ENCODE measurements at places on chromosomes 2 and 18. TPM values are rescaled to one million over a fixed set of nuclear protein-coding genes. Genes with fewer than 3 reads are reported as not detected.
A peak's percentile ranks its signal among the peaks of the same experiment; 100 is the strongest.

- DNase-seq, result no peak
Measured at GRCh38 chr2:42298132-42298531, 62.9 kb downstream of the COX7A2L start.

- no peak for DNase-seq
Measured at GRCh38 chr2:207188626-207189419, 23.1 kb upstream of the KLF7 start.

- DNase-seq, result no peak
Measured at GRCh38 chr2:88606371-88607030, 20.8 kb downstream of the EIF2AK3 start.

DNA sequence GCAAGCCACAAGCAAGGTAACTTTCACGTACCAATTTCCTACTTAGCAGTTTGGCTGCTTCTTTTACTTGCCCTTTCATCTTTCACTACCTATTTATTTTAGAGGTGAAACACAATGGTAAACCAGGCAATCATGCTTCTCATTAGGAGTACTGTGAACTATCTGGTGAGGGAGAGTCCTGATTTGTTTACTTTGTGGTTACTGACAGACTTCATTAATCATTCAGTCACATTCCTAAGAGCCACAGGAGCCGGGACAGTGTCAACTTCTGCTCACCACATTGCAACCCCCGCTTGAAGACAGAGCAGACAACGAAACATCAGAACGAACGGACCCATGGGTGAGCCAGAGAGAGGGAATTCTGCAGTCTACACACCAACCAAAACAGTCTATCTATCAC lies 28.8 kb downstream of the TUBB6 start:
- DNase-seq, result peak; percentile 56

DNA sequence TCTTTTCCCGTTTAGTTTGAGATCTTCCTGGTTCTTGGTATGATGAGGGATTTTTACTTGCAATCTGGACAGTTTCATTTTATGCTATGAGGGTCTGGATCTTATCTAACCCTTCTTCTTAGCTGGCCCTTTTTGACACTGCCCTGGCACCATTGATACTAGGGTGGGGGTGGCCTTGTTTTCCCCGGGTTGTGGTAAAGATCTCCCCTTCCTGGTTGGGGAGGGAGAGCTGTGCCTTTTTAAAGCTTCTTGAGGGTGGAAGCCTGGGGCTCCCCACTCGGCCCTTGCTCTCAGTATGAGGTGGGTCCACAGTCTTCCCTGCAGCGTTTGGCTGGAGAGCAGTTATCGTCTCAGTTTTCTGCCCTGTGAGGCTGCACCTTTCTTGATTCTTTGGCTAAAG lies 66.1 kb downstream of the ASB1 start:
- no peak for DNase-seq

Gene GALNT5
- total RNA-seq, result 0.04 TPM

DNA sequence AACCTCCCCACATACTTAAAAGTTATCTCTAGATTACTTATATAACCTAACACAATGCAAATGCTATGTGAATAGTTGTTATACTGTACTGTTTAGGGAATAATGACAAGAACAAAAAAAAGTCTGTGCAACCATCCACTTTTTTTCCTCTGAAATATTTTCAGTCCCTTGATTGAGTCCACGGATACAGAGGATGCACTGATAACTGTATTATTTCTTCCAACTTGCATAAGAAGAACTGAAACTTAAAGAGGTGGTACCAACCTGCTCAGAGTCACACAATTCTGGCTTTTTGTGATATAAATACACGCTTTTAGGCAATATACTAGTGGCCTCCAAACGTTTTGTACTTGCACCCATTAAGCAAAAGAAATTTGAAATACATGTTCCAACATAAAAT lies 1.4 kb downstream of the SMC6 start:
- DNase-seq, result no peak

Gene AQP12A
- total RNA-seq, result not detected

GRCh38 chr2:127408004-127408806 lies 10.0 kb upstream of the PROC start:
- peak; percentile 86 for DNase-seq

- DNase-seq, result no peak
Measured at GRCh38 chr2:102025016-102025501, 33.3 kb downstream of the IL1R2 start.

GRCh38 chr2:104249629-104250028 lies 604.3 kb upstream of the POU3F3 start:
- DNase-seq, result no peak

DNA sequence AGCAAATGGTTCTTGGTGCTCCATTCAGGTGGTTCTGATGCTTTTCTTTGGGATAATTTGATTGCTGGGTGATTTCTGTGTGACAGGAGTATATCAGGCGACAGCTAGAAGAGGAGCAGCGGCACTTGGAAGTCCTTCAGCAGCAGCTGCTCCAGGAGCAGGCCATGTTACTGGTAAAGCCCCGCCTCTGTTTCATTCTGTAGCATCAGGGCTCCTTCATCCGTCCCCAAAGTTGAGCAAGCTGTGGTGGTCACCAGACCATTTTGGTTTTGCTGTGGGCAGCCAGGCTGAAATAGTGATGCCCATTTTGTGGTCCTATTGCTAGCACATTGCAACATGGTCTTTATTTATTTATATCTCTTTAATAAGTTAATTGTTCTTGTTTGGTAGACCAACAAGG lies 132.8 kb upstream of the IL1R2 start:
- no peak for DNase-seq

DNA sequence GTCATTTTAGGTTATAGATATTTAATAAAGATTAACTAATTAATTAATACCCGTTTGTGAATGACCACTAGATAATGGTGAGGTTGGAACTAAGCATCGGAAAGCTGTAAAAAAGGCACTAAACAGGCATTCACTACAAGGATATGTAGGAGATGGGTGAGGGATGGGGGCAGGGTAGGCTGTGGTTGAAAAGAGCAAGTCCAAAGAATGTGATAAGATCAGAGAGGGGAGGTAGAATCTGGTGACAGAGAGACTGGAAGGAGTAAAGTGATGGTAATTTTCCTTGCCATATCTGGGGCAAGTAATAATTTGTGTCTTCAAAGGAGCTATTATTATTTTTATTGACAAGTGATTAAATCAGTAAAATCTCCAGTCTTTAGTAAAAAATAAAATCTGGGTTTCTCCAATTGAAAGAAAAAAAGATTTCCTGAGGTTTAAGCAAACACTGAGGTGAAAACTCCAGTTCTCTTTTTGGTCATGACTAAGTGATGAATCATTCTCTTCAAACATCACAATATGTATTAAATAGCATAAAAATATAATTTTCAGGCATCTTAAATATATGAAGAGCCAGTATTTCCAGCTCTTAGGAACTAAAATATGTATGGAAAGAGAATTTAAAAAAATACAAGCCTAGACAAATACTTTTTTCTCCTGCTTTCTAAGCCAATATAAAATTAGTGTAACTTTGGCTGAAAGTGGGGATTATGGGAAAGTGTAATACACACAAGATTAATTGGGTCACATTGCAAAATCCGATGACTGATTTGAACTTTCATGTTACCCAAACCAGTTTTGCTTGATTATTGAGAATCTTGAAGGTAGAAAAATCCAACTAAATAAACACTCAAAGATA lies 259.1 kb upstream of the RBMS1 start:
- peak; percentile 23 for DNase-seq

DNA sequence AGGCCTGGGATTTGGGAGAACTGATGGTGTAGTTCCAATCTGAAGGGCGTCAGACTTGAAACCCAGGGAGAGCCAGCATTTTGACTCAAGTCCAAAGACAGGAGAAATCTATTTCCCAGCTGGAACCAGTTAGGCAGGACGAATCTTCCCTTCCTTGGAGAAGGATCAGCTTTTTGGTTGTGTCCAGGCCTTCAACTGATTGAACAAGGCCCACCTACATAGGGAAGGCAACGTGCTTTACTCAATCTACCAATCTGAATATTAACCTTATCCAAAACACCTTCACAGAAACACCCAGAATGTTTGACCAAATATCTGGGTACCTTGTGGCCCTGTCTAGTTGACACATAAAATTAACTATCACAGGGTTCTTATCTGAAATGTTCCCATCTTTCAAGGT lies 221.9 kb upstream of the DLGAP1 start:
- no peak for DNase-seq

Gene DYNAP
- total RNA-seq, result not detected

DNA sequence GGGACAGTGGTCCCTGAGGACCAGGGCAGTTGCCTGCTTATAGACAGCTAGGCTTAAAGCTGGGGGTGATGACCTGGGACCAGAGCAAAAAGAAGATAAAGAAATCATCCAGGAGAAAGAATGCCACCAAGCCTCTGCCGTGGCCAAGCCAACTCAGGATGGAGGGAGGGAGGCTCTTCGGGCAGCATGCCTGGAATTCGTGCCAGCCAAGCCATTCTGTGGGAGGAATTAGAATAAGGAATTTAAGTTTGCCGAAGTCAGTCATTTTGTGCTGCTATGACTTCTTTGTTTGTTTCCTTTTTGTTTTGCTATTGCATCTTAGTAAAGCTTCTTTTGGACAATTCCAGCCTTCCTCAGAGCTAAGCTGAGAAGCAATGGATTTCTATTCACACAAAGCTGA lies 124.1 kb downstream of the EN1 start:
- no peak for DNase-seq

DNA sequence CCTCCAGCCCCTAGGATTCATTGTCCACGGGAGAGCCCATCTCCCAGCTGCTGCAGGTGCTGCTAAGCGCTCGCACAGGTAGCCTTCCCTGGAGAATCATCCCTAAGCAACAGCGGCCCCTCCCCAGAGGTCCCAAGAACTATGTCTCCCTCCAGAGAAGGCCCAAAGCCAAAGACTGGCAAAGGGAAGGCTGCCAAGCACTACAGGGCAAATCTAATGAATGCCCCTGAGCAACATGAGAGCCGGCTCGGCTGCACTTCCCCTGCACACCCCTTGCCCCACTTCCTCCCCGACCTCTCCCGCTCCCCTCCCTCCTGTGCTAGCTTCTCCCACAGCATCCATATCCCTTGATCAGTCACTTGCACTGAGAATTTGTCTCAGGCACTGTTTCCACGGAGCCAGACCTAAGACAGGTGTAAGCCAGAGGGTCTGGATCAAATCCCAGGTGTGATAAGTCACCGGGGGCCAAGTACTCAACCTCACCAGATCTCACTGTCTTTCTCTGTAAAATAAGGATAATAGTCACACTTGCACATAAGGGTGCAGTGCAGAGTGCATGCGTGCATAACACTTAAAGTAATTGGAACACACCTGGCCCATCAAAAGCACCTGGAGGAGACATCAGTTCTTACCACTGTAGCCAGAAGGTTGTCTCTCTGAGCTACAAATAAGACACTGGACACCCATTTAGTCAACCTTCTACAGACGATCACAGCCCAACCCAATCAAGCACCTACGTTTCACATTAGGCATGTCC lies 20.1 kb upstream of the COL6A3 start:
- DNase-seq, result no peak

DNA sequence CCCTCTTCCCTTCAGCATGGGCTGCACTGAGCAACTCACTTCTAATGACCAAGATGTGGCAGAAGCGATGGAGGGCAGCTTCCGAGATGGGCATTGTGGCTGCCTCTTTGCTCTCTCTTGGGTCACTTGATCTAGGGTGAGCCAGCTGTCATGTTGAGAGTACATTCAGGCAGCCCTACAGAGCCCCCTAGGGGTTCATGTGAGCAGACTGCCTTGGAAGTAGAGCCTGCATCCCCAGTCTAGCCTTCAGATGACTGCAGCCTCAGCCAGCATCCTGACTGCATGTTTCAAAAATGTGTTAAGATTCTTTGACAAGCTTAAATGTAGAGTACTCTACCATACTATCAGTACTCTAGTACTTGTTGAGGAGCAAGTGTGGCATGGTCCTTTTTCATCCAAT lies 143.9 kb downstream of the NCK2 start:
- no peak for DNase-seq

DNA sequence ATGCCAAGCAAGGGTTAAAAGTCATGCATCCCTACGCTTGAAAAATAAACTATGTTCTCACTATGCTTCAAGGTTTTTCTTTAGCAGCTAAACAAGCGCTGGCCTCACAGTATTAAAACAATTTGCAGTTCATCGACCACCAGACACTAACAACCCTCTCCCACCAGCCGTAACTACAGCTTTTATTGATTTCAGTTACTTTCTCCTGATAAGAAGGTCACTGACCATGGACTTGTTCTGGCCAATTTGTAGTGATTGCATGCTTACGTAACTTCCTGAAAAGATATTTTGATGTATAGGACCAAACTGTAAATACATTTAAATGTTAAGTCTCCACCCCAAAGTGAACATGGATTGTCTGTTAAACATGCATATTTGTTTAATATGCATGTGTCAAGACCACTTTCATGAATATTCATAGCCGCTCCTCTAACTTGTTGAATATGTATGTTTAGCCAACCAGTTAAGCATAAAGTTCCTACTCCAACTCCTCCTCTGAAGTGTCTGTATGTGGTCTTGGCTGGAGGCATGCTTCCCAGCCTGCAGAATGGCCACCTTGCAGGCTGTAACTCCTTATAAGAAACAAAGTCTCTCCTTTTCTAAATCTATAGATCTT lies 1.7 kb upstream of the THOC1 start:
- no peak for DNase-seq

Gene GNLY
- not detected for total RNA-seq

DNA sequence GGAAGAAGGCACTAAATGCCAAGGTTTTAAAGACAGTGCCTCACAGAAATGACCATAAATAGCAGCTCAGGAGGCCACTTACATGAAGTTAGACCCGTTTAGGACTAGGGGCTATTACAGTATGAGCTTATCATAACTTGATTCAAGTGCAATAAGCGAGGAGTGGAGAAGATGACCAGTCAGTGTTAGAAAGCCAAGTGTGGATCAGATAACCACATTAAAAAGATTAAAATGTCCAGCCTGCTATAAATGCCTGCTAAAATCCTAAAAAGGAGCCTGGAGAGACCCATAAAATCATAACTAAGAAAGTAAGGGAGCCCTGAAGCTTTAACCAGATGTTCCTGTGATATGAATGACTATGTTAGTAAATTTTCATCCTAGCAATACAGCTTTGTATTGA lies 117.5 kb upstream of the ZNF521 start:
- DNase-seq, result no peak

- DNase-seq, result no peak
Measured at GRCh38 chr2:150266931-150267330, 220.5 kb downstream of the RND3 start.

DNA sequence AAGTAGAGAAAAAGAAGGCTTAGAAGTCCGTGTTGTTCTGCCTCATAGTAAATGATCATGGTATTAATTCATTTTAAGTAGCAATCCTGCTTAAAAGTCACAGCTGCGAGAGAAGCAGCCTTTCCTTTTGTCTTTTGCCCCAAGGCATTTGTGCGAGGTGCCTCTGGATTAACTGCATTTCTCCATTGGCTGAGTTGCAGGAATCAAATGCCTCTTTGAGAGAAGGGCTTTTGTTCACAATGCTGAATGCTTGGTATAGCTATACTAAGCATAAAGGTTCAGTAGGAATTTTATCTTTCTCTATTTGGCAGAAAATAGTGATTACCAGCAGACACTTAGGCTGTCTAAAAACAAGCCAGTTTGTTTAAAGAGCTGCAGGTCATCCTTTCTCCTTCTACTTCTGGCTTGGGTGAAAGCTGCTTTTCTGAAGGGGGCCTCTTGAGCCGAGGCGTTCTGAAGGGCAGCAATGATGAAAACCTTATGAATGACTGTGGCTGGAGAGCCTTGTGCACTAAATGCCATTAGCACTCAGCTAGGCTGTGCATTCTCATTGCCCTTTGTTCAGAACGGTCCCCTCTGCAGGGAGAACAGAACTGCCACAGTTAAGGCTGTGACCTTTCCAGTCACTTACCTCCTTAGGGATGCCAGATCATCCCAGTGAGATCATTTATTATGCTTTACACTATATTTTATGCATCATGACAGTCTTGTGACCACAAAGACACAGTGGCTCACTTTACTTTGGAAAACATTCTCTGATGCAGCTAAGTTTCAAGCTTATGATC lies 68.8 kb upstream of the TMEM87B start:
- DNase-seq, result no peak
